ENCODE measurements at places on chromosomes 6 and 20.

DNA sequence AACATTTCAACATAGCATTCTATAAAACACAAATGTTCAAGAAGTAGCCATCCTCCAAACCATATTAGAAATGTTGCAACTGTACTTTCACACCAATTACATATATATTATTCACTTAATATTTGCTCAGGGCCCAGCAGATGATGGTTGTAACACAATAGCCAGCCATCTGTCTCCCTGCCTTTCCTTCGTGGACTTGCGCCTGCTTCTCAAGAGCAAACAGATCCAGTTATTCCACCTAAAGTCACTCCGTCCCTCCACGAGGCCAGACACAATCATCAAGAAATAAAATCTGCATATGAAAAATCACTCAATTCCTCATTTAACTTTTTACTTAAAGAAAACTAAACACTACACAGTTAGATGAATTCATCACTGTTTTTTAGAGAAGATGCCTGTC lies 160.4 kb downstream of the RALGAPA2 start:
- no peaks in the 10 kb centered on the region for H3K4me1 ChIP-seq
- H3K27ac ChIP-seq: no peak overlapping the region
- H3K36me3 ChIP-seq: no peaks in the 10 kb centered on the region
- no peak overlapping the region for H3K4me3 ChIP-seq
- H3K27me3 ChIP-seq: no peaks in the 10 kb centered on the region

- peaks cover 24% of the 10 kb centered on the region for H3K36me3 ChIP-seq
- H3K4me3 ChIP-seq: no peak overlapping the region
- H3K27ac ChIP-seq: no peak overlapping the region
- no peaks in the 10 kb centered on the region for H3K27me3 ChIP-seq
- no peak for DNase-seq
Measured at GRCh38 chr6:167920165-167920564, 77.3 kb upstream of the KIF25 start.

DNA sequence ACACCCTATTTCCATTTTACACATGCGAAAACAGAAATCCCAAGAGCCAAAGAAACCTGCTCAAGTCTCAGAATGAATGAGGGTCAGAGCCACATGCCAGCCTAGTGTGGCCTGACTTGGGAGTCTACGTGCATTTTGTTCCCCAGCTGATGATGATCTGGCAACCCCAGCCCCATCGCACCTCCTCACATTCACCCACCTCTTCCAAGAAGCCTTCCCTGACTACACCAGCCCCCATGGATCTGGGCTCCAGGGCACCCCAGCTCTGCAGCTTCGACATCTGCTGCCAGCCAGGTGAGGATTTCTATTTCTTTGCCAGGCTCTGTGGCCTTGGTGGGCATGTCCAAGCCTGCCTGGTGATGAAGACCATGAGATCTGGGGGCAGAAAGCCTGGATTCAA lies 41.0 kb downstream of the ANGPT4 start:
- H3K27ac ChIP-seq: no peak overlapping the region
- no peaks in the 10 kb centered on the region for H3K4me1 ChIP-seq
- H3K36me3 ChIP-seq: no peaks in the 10 kb centered on the region
- H3K4me3 ChIP-seq: no peak overlapping the region
- H3K27me3 ChIP-seq: no peaks in the 10 kb centered on the region

DNA sequence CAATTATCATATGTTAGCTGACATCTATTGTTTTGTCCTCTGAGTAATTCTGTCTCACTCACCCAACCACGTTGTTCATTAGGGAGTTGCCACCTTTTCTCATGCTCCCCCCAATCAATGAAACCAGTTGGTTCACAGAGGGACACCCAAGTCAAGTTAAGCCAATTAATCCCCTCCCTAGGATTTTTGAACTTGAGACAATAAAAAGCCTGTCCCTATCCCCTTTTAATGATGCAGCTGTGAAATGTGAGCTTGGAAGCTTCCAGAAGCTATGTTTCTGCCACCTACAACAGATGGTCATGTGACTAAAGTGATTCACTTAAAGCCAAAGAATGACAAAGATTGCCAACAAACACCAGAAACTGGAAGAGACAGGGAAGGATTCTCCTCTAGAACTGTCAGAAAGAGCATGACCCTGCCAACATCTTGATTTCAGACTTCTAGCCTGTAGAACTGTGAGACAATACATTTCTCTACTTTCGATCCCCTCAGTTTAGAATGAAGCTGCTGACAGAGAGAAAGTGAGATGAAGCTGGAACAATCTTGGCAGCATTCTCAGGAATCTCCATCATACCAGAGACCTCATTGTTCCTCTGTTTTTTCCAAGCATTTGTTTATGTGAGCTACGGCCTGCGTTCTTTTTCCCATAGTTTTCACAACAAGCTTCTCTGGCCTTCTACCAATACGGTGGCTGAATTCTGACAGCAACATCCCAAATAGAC lies 57.8 kb upstream of the TPD52L1 start:
- DNase-seq: no peak
- no peak overlapping the region for H3K4me3 ChIP-seq
- no peaks in the 10 kb centered on the region for H3K27me3 ChIP-seq
- H3K4me1 ChIP-seq: no peaks in the 10 kb centered on the region
- H3K36me3 ChIP-seq: no peaks in the 10 kb centered on the region
- H3K27ac ChIP-seq: no peak overlapping the region

DNA sequence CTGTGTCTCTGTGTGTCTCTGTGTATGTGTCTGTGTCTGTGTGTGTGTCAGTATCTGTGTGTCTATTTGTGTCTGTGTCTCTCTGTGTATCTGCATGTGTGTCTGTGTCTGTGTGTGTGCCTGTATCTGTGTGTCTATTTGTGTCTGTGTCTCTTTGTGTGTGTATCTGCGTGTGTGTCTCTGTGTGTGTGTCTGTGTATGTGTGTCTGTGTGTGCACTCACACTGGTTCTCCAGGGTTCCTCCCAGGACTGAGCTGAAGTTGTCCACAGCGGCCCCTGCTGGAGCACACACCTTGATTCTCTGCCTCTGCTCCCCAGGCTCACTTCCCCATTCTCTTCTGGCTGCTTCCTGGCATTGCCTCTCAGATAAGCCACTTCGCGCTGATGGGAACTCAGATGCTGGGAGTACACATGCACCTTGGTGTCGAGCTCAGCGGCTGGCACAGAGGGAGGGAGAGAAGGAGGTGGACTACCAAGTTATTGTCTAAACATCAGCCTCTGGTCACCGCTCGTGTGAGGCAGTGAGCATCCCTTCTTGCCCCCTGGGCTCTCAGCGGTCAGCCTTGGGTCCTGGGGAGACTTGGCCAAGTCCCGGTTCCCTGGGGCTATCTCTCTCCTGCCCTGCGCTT lies 104.9 kb upstream of the NXT1 start:
- H3K27ac ChIP-seq: no peak overlapping the region
- no peak overlapping the region for H3K4me3 ChIP-seq
- no peaks in the 10 kb centered on the region for H3K36me3 ChIP-seq
- H3K27me3 ChIP-seq: no peaks in the 10 kb centered on the region
- peak; percentile 45 for DNase-seq

All from iPS DF 6.9 (cell line).